ENCODE measurements at places on chromosomes 2 and 18. TPM values are rescaled to one million over a fixed set of nuclear protein-coding genes. Genes with fewer than 3 reads are reported as not detected.

HNMT gene
- 3.4 TPM for total RNA-seq

AAMP gene
- total RNA-seq = 269 TPM

CTNNA2 gene
- total RNA-seq = 15.5 TPM

DPP10 gene
- 1.7 TPM for total RNA-seq

FAP gene
- total RNA-seq = not detected

SPP2 gene
- total RNA-seq = not detected

GULP1 gene
- 32.7 TPM for total RNA-seq

MLPH gene
- total RNA-seq = 0.11 TPM

PTPRN gene
- total RNA-seq = 0.36 TPM

GCA gene
- total RNA-seq = 78.1 TPM

DNA sequence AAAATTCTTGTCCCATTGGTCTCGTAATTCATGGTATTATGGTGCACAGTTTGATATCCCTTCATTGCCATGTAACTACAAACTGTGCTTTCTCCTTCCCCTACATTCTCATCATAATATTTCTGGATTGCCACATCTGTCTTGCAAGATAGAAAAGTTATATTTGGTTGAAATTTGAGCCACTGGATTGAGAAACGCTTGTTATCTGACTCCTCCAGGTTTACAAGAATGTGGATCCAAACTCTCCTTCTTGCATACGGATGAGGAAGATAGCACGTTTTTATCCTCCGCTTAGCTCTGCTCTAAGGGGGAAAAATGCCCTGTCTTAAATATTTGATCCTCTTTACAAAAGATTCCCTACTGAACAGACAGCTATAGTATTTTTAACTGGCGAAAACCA is 438.2 kb downstream of the TSN start:
- peak; percentile 84 for DNase-seq

DNA sequence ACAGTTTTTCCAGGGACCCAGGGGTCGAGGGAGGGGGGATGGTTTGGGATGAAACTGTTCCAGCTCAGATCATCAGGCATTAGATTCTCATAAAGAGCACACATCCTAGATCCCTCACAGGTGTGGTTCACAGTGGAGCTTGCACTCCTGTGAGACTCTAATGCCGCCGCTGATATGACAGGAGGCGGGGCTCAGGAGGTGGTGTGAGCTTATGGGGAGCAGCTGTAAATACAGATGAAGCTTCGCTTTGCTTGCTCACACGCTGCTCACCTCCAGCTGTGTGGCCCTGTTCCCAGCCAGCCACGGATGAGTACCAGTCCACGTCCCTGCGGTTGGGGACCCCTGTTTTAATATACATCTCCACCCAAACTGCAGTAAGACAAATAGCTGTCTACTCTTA is 204.2 kb downstream of the AGAP1 start:
- DNase-seq = no peak

- DNase-seq = no peak
Observed at GRCh38 chr2:8472545-8473323, 209.1 kb upstream of the ID2 start.

DNA sequence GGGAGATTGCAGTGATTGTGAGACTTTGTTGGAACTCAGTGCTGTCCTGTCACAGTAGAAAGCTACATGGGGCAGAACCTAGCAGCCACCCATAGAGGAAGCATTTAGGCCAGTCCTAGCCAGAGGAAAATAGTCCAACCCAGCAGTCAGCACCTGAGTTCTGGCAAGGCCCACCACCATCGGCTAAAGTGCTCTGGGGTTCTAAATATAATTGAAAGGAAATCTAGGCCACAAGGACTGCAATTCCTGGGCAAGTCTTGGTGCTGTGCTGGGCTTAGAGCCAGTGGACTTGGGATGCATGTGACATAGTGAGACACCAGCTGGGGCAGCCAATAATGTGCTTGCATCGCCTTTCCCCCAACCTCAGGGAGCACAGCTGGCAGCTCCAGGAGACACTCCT is 28.9 kb upstream of the ACTR2 start:
- no peak for DNase-seq

GRCh38 chr2:88187038-88187676 is 17.0 kb downstream of the THNSL2 start:
- peak; percentile 57 for DNase-seq

DNA sequence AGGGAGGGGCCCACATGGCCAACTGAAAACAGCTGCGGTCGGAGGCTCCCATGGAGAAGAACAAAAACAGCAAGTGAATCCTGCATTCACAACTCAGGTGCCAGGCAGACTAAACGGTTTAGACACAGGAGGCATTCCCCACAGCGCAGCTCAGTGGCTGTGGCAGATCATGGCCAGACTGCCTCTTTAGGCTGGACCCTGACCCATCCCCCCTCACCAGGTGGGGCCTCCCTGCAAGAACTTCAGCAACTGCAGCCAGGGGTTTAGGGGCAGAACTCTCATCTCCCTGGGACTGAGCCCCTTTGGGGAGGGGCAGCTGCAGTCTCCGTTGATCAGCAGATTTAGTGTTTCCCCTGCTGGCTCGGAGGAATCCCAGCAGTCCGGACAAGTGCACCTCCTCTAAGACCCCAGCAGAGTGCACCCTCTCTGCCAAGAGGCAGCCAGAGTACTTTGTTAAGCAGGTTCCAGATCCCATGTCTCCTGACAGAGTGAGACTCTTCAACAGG is 346.7 kb downstream of the SS18 start:
- DNase-seq = peak; percentile 56

DNA sequence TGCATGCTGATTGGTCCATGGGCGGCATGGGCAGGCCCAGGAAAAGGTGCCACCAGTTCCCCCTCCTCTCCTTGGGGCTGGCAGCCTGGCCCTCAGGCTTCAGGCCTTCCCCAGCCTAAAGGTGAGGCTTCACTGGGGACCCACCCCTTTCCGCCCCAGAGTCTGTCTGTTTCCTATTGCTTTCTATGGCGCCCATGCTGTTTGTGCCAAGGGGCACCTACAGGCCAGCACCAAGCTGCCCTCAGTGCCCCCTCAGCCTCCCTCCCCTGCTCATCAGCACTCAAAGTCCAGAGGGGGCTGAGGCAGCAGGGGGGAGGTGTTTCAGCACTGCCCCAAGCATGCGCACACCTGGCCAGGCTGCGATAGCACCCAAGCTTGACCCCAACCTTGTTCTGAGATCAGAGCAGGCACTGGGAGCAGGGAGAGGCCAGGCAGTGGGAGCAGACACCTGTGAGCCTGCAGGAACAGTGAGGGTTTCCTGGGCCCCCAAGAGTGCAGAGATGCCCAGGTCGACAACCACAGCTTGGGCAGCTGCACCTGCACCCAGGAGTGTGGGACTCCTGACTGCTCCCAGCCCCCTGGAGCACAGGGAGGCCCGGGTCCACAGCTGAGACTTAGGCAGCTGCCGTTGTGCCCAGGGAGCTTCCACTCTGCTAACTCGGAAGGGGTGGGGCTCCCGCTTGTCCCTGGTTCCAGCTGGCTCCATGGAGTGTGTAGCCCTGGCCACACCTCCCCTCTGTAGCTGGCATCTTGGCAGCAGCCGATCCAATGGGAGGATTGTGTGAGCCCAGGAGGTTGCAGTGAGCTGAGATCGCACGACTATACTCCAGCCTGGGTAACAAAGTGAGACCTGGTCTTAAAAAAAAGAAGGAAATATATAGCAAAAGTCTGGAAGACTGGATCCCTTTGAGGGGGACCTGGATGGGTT is 69.1 kb downstream of the NCAPH start:
- DNase-seq = no peak

DNA sequence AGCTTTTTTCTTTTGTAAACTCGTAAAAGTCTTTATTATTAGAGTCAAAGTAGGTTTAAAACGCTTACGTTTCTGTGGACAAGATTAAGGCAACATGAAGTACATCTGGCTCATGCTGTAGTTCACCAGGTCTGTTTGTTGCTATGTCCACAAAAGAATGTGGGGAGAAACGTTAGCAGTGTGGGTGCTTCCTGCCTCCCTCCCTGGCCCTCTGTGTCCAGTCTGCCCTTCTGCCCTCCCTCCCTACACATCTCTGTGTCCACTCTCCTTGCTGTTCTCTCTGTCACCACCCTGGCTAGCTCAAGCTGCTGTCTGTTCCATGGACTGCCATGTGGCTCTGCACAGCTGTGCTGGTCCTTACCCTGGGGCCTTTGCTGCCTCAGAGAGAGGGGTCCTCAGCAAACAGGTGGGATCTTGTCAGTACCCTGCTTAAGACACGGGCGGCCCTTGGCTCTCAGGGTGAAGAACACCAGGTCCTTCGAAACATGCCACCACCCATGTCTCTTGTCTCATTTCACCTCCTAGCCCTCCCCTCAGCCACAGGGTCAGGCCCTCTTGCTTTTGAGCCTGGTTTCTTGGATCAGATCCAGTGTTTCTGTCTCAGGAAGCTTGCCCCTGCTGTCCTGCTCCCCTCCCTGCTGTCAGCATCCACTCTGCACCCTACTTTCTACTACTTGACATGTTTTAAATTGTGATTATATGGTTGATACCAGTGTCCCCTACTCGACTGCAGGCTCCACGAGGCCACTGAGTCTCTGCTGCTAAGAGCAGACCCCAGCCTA is 79.2 kb downstream of the LIMS1 start:
- DNase-seq = peak; percentile 56

DNA sequence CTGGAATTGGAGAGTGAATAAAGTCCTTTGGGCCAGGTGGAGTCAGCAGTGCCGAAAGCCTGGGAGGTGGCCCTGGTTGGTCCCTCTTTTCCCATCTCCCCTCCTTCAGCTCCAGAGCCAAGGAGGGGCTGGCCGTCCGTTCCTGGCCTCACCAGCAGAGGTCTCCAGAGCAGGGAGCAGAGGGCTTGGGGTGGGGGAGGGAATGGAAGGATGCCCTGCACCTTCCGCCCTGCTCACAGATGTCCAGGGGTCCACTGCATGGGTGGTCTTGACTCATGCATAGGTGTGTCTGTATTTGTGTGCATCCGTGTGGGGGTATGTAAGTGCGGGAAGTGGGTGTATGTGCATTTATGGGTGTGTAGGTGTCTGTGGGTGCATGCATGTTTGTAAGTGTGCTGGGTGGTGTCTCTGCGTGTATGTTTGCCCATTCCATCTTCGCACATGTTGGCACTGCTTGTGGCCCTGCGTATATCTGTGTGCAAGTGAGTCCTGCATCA is 201.8 kb downstream of the ZFP36L2 start:
- peak; percentile 76 for DNase-seq

GRCh38 chr18:48877941-48878340 is 72.8 kb downstream of the SMAD7 start:
- DNase-seq = no peak

- DNase-seq = no peak
Observed at GRCh38 chr2:159661286-159661685, 44.9 kb upstream of the BAZ2B start.

- no peak for DNase-seq
Observed at GRCh38 chr2:15241201-15241600, 319.9 kb downstream of the NBAS start.

DNA sequence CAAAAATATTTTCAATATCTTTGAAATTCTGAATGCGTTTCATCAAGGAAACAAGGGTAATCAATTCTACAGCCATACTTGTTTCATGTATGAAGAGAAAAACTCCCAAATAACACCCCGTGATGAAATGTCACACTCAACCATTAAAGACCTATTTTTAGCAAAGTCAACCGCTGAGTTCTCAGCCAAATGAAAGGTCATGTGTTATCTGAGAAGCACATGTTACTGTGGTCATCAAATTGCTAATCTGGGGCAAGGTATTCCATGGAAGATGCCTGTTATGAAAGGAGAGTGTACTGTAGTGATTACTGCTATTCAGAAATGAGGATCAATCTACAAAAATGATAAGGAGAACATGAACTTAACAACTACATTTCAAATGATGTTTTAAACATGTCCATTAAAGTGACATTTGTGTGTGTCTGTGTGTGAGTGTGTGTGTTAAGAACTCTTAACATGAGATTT is 126.7 kb downstream of the BCL2 start:
- no peak for DNase-seq

DNA sequence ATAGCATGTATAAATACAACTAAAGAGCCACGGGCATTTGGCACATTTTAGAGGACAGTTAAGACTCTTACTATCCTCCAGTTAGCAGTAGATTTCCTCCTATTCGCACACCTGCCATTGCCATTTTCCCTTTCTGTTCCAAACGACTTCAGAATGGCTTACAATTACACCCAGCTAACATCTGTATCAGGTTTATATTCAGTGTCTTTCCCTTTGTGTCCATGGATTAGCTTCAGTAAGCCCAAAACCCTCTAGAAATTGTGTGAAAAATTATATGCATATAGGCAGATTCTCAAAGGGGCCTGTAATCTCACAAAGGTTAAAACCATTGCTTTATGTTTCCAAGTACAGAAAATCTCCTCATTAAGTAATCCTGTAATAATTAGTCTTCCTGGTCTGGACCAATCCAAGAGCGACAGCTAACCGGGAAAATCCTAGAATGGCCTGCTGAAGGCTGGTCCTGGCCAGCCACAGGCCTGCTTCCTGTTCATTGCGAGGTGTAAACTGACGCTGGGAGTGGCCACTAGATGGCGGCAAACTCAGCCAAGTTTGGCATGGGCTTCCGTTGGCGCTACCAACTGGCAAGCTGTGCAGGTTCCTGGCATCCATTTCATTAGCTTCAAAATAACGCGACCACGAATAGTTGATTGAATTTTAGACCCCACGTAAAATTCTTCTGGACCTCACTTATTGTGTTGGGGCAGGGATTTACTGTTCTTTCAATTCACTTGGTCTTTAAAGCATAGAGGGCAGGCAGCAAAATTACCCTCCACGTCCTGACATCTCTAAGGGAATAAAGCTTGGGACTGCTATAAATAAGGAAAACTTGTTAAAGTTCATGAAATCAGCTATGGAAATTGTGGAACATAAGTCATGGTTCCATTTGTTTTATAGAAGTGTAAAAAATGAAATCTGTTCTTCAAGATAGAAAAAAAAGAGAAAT is 17.1 kb downstream of the ARHGAP25 start:
- DNase-seq = peak; percentile 92

DNA sequence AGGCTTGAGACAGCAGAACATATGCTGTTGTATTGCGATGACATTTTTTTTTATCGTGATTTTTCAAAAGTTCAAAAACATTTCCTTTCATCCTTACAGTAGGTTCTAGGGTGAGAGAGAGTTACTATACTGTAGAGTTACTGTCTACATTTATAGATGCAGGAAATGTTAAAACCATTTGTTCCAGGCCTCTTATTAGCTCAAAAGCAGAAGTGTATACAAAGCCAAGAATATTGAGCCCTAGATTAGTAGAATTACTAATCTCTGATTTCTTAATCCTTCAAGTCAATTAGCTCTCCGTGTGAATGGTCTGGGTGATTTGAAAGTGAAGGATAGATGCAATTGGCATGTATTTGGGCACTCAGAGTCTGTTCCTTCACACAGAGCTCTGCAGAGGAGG is 73.1 kb downstream of the MAPRE2 start:
- no peak for DNase-seq

DNA sequence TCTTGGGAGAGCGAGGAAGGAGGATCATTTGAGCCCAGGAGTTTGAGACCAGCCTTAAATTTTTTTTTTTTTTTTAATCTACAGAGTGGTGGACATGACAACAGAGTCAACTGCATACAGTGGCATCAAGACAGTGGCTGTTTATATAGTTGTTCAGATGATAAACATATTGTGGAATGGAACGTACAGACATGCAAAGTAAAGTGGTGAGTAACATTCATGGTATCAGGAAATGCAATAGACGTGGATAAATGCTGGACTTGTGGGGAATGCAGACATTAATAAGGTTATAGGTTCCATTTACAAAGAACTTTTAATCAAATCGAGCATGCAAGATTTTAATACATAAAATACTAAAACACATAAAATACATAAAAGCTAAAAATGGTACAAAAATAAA is 11.9 kb downstream of the WDR43 start:
- no peak for DNase-seq

- no peak for DNase-seq
Observed at GRCh38 chr2:189542145-189542882, 38.3 kb downstream of the SLC40A1 start.

GRCh38 chr2:176161825-176162626 is 4.9 kb downstream of the HOXD3 start:
- DNase-seq = peak; percentile 25

- no peak for DNase-seq
Observed at GRCh38 chr2:191941376-191941929, 94.6 kb upstream of the CAVIN2 start.

Measured in cardiac muscle cell (in vitro differentiated cells and primary cell).